Brain (organoid and tissue), 16 donors: ENCODE measurements at places on chromosomes 16 and 17.

DNA sequence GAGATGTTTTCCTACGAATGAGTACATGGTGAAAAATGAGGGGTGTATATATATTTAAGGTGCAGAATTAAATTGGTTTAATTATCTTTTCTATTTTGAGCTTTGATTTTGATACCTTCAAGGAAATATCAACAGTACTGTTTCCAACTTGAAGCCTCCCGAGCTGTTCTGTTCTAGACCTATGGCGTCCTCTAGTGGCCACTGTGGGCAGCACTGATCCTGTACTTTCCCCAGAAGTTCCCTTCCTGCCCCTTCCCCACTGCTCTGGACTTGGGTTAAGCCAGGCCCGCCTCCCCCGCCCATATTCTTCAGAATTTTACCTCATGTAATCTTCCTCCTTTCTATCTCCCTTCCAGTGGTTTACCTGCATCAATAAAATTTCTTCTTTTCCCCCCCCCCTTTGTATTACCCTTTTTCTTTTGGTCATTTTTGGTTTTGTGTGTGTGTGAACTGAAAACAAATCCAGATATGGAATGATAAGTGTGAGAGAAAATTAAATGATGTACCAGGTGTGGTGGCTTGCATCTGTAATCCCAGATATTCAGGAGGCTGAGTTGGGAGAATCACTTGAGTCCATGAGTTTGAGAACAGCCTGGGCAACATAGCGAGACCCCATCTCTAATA lies 1643.5 kb downstream of the TP53TG3F start:
- no peak for DNase-seq

GRCh38 chr17:51646539-51646938 lies 386.2 kb downstream of the UTP18 start:
- DNase-seq = no peak

- DNase-seq = no peak
Measured at GRCh38 chr16:87926246-87927194, 9.8 kb downstream of the CA5A start.

DNA sequence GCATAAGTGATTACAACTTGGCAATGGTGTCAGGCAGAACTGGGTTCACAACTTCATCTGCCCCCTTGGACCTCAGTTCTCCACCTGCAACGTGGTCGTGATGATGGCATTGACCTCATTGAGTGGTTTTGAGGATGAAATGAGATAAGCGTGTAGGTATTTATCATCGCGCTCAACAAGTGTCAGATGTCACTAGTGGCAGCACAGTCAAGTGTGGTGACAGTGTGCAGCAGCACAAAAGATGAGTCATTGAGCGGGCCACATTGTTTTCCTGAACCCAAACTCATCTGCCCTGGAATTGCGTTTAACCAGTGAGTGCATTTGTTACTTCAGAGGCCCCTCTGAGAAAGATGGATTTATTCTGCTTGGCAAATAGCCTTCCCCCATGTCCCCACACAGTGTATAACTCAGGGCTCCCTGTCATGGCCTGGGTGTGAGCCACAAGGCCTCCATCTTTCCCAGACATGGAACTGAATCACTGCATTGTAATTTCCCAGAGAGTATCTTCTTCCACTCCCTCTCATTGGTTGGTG lies 20.9 kb downstream of the IRX3 start:
- no peak for DNase-seq

DNA sequence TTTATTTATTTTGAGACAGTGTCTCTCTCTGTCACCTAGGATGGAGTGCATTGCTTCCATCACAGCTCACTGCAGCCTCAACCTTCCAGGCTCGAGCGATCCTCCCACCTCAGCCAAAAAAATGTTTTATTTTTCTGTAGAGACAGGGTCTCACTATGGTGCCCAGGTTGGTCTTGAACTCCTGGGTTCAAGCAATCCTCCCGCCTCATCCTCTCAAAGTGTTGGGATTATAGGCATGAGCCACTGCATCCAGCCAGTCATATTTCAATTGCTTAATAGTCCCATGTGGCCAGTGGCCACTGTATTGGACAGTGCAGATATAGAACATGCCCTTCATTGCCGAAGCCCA lies 15.3 kb downstream of the TMC7 start:
- DNase-seq = no peak

- DNase-seq = no peak
Measured at GRCh38 chr16:23110257-23110899, 38.9 kb downstream of the USP31 start.

DNA sequence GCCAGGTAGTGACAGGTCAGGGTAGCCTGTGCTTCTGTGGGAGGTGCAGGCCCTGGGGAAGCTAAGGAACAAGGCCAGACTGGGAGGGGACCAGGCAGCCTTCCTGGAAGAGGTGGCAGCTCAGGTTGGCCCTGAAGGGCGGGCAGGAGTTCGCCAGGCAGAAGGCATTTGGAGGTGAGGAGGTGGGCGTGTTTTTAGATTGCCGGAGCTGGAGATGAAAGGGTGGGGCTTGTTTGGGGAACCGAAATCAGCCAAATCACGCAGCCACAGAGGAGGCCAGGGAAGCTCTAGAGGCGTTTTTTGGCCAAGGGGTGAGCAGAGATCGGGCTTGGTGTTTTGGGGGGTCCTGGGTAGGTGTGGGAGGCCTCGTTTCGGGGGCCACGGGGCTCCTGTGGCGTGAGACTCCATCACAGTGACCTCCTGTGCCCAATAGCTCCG lies 7.6 kb downstream of the ADCY7 start:
- DNase-seq = no peak

DNA sequence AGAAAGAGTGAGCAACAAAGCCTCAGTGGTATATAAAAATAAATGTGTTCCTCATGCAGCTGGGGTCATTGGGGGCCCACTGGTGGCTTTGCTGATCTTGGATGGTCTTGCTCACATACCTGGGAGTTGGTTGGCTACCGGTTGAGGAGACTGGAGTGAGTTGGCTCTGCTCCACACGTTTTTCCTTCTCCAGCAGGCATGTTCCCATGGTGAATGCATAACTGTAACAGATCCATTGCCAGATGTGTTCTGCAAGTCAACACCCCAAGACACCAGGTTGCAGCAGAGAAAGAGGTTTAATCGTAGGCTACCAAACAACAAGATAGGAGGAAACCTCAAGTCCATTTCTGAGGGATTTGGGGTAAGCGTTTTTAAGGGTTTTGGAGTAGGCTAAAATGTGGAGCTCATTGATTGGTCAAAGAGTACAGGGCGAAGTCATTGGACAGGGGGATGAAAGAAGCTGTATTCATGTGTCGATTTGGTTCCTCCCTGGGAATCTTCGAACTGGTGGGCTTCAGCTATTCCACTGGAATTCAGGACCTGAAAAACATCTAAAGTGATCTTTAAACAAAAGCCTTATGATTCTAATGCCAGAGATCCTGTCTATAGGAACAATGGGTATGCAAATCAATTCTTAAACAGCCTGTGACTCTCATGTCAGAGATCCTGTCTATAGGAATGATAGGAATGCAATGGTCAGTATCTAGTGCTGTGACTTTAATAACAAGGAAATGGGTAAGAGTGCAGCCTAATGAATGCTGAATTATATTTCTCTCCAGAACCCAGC lies 467.5 kb upstream of the C16orf82 start:
- DNase-seq = no peak

DNA sequence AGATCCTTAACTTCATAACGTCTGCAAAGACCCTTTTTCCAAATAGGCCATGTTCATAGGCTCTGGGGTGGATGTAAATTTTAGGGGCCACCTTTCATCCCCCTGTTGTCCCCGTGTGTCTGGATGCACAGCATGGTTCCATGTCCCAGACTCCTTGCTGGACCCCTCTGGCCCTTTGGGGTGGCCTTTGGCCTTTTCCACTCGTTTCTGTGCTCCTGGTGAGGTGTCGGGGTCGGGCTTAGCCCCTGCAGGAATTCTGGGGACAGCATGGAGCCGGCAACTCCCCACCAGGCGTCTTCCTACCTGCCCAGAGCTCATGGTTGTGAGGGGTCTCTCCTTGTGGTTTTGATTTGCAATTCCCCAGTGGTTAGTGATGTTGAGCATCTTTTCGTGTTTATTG lies 183.5 kb downstream of the SEC14L1 start:
- DNase-seq = no peak

DNA sequence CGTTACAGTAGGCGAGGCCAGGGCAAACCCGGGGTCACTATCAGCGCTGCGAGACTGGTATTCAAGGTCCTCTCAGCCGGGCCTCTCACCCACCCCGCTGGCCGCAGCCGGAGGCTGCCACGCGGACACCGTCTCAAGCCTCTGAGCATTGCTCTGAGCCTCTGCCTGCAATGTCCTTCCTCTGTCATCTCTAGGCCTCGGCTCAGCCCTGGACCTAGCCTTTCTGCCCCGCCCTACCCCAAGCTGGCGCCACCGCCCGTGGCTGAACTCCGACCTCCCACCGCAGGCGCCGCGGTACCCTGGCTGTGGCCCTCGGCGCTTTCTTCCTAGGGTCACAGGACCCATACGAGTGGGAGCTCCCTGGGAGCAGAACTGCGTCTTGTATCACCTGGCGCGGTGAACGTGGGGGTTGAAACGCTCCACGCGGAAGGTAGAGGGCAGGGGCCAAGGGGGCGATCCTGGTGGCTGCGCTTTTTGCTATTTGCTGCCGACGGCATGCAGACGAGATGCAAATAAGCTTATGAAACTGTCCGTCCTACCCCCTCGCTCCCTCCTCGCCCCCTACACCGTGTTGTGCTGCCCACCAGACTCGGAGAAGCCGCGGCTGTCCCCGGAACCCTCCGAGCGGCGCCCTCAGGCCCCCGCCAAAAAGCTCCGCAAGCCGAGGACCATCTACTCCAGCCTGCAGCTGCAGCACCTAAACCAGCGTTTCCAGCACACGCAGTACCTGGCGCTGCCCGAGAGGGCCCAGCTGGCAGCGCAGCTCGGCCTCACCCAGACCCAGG lies 3.7 kb downstream of the DLX4 start:
- DNase-seq = no peak

GRCh38 chr17:41440531-41441033 lies at the start of gene KRT38:
Gene KRT38 (minus strand): TSS chr17:41440983. CDS start chr17:41440921, 62 bp downstream.
- no peak for DNase-seq

DNA sequence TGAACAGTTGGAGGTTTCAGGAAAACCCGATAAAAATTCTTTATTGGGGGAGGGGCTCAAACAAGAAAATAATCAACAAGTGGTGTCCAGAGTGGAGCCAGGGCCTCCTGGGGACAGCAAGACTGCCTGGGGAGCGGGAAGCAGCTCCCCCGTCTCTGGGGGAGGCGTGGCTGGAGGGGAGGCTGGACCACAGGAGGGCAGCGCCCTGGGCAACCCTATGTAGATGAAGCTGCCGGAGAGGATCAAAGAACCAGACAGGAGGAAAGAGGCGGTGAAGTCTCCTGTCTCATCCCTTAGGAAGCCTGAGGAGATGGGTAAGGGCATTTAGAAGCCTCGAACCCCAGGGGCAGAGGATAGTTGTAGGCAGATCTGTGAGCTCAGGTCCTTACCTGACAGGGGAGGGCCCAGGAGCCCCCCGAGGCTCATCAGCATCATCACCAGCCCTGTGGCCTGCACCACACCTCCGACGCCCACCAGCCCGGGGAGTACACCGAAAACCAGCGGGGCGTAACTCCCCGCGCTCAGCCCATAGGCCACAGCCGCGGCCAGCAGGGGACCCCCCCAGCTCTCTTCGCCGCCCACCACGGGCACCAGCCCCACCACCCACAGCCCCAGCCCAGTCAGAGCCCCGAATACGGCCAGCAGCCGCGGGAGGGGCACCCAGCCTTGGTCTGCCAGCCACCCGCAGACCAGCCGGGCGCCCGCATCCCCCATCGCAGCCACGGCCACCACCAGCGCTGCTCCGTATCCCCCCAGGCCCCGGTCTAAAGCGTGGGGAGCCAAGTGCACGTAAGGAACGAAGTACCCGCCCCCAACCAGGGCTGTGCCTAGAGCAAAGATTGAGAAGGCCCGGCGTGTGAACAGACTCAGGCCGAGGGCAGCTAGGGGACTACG lies 2.0 kb downstream of the SLC16A11 start:
- peak; percentile 22 for DNase-seq

- DNase-seq = no peak
Measured at GRCh38 chr17:76405967-76406647, 21.7 kb downstream of the SPHK1 start.

DNA sequence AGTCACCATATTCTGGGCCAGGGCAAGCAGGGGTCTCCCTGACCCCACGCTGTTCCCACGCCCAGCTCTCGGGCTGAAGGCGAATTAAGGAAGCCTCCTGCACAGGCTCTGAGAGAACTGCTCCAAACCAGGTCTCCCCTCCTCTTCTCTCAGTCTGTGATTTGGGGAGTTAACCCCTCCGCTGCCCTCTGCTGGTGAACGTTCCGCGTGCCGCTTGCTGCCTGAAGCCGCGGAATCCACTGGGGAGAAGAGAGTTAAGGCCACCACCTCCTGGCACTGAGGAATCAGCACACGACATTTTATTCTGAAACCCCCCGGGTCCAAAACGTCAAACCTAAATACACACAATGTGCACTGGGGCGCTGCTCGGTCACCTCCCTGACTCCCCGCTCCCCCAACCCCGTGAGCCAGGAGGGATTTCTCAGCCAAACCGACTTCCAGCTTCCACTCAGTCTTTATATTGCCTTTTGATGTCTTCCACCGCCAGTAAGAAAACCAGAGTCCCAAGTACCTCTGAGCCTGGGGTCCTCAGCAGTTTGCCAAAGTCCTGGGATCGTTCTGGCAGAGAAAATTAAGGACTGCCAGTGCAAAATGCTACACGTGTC lies 54.4 kb upstream of the RCVRN start:
- peak; percentile 92 for DNase-seq

DNA sequence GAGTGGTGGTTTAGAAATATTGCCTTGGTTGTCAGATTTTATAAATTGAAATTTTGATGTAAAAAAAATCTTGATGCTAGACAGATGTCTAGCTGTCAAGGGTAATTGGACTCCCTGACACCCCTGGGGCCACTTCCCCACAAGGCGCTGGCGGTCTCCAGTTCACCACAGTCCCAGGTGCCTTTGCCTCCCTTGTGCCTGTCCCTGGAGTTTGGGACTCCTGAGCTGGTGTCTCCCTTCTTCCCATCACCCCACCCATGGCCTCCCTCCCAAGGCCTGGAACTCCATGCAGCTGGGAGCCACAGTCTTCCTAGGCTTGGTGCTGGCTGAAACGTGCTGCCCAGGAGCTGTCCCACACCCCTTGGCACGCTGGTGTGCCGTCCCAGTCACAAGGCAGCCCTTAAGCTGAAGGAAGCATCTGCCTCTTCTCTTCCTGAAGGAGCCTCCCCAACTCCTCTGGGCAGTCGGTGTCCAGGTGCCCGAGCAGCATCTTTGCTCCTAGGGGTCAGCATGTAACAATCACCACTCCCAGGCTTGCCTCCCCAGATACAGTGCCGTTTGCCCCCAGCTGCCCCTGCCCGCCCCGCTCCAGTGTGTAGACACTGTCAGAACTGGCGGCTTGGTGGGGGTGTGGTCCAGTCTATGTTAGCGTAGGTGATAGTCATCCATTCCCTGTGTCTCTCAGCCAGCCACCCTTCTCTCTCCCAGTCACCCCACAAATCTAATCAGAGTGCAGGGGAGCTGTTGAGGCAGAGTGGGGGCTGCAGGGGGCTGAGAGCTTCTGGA lies 26.2 kb downstream of the POLR3E start:
- no peak for DNase-seq

DNA sequence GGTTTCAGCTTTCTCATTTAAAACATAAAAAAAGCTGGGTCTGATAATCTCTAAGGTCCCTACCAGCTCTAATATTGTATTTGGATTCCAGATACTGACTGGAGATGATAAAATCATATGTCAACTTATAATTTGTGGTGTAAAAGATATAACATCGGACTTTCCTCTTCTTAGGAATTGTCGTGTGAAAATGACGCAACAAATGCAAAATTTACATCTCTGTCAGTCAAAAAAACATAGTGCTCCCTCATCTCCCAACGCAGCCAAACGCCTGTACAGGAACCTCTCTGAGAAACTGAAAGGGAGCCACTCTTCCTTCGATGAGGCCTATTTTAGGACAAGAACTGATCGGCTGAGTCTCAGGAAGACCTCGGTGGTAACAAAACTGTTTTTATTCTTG lies 197.3 kb downstream of the ANKFN1 start:
- DNase-seq = no peak
